CD4-positive, alpha-beta T cell treated with Interleukin-4 for 4 hours (primary cell): ENCODE measurements at places on chromosomes 4 and X.

DNA sequence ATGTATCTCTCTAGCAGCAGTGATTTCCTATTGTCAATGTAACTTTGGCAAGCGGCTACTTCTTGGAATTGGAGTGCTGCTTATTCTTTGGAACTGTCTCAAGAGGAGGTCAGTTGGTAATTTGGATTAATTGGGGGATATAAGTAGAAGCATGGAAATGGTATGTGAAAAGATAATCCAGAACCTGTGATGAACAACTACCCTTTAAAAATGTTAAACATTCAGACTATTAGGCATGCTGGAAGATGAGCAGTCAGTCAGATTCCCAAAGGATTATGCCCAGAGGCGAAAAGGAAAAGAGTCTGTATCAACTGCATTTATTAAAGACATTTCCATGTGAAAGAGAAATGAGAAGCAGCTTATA, 62.5 kb downstream of the SEC24D start:
- no peak for DNase-seq

DNA sequence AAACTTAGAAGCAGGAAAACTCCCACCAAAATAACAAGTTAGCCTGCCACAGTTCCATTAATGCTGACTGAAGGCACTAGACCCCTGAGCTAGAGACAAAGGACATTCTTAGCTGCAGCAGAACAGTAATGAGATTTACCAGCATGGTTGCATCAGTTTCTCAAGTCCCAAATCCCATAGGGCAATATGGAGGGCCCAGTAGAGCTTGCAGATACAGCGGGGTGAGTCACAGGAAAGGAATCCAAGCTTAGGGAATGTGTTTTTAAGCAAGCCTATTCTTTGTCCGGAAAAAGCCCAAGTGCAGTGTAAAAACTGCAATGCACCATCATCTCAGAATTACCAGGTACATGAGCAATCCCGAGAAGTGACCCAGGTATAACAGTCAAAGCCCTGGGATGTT, 51.3 kb upstream of the EXOC1L start:
- no peak for DNase-seq

DNA sequence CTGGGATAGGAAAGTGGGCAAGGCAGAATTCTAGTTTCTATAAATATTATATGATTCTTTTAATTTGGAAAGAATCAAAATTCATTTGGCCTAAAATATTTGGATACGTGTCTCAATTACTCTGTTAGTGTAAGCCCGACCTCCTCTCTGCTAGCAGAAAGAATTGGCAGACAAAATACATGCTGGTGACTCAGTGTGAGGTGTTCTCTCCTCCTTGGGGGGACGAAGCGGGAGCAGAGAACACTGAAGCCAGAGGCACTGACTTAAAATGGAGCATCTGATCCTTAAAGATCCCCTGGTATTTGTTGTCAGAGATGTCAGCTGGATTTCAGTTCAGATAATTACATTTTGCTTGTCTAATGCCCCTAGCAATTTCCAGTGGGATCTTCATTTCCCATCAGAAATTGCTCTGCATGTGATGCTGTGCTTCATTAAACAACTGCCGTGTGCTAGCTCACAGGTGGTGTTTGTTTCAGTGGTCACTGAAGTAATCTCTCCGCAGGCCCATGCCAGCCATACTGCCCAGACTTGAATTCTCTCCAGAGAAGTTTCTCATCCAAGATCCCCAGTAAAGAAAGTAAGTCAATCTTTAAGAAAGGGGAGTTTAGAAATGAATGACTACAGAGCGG, 188.7 kb upstream of the TLL1 start:
- no peak for DNase-seq

GRCh38 chr4:38046727-38047489, 86.7 kb downstream of the PTTG2 start:
- no peak for DNase-seq
